Natural killer cell (primary cell): ENCODE measurements at places on chromosomes 5 and 9. TPM values are rescaled to one million over a fixed set of nuclear protein-coding genes. Genes with fewer than 3 reads are reported as not detected.

Gene INVS
- 27.4 TPM for total RNA-seq

DNA sequence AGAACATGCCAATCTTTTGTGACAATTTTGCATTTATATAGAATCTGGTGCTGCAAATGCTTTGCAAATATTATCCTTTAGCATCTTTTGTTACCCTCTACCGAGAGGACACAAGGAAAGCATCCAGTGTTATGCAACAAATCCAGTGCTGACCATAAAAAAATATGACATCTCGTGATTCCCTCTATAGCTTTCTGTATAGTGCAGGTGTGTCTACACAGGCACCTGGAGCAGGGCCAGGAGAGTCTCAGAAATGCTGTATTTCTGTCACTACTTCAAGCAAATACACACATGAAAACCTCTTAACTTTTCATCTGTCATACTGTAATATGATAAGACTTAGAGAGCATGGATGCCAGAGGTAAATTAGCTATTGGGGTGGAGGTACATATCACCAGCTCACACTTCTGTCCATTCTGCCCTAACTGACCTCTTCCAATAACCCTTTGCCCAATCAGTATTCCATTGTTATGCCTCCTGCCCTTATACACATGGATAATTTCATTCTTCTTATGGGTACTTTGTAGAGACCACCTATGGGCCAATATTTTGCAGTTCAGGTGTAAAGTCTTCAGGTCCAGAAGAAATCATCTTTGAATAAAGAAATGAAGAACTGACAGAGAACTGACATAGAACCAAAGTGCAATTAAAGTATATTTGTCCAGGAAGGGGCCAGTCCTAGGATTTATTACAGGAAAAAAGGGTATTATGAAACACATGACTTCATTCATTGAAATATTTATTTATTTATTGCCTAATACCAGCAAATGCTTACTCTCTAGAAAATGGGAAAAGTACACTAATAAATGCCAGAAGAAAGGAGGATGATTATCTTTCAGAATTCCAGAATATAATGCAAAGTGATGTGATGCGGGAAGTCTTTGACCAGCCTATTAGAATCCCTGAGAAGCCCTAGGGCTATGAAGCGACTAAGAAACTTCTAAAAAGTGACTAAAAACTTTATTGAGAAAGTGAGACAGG is 106.5 kb downstream of the EPB41L4A start:
- DNase-seq, result no peak

Gene IFNA17
- not detected for total RNA-seq

DNA sequence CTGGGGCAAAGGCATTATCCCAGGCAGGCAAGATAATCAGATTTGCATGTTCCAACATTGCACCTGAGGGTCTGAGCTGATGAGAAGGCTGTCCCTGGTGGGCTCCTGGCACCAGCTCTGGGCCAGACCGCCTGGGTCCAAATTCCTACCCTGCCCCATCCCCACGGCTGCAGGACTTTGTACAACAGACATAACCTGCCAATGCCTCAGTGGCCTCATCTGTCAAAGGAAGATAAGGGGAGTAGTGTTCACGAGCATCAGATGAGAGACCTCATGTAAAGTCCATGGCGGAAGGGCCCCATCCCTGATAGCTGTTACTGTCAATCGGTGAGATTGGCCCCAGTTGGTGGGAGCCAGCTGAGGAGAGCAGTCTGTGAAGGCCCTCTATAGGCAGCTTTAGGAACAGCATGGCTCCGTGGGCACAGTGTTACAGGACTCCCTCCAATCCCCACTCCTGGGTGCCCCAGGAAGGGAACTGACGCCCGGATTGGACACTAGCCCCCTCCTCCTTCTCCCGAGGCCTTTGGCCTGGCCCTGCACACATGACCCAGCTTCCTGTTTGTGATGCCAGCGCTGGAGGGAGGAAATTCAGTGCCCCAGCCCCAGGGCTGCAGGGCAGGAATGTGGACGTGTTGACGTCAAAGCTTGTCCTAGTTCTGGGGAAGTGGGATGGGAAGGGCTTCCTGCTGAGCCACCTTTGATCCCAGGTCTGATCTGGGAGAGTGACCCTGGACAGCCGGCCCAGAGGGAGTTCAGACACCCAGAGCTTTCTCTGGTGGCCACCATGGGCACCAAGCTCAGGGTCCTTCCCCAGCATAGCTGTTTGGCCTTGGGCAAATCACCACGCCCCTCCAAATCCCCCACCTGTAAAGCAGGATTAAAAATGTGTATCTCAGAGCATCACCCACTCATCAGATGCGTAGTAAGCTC is 56.2 kb downstream of the DUSP1 start:
- DNase-seq, result peak; percentile 58

GRCh38 chr5:34686762-34687268 is 30.7 kb downstream of the RAI14 start:
- DNase-seq, result no peak
